ENCODE measurements at places on chromosomes 4 and X.

- DNase-seq: no peak
Measured at GRCh38 chr4:74308215-74308614, at the start of gene EPGN. Gene EPGN, plus strand, starts transcription at chr4:74308470. Its CDS starts 64 bp downstream, at chr4:74308534.

DNA sequence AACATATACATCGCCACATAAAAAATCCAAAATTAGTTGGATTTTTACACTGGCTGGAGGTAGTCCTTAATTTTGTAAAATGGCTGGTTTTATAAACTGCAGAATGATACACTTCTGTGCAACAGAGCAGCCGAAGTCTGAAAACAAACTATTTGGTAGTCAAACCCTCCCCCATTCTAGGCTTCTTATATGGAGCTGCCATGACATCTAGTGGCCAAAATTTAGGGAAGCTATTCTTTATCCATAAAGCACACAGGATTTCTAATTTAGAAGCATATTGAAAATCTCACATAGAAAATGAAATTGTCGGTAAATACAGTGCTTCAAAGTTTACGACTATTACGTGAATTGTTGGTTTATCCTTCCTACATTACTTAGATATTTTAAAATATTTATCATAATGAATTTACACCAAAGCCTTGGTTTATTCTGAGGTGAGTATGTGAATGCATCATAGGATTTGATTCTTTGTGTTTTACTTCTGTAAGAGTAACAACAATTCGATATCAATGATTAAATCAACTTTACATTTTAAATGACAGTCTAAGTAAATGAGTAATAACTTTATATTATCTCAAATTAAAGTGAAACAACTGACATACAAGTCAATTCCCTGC is 113.4 kb upstream of the FAM241A start:
- no peak for DNase-seq

DNA sequence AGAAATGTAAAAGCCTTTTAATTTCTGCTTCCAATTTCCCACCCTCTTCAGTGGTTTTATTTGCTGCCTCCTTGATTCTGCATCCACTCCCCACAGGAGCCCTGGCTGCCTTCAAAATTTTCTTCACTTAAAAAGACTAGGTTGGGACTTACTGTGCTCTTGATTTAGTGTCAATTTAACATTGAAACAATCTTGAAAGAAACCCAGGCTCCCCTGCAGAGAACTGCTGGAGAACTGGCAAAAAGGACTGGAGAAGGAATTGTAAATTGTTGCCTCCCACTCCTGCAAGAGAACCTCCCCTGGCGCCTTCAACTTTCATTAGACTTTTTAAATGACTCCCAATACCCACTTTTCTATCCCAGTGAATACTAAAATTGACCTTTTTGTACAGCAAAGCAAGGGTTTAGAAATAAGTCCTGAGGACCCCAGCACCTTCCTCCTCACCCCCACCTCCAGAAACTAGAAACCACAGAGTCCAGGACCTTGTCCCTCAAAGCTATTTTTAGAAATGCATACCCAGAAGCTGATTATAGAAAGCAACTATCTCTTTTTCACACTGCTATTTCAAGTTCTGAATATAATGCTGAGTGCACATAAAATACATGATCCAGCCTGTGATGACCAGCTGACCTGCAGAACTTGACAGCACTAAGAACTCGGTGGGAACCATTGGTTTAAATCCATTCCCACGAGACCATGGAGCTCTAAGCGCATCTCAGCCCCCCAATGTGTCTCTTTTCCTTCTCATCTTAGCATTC is 155.5 kb downstream of the INPP4B start:
- no peak for DNase-seq

DNA sequence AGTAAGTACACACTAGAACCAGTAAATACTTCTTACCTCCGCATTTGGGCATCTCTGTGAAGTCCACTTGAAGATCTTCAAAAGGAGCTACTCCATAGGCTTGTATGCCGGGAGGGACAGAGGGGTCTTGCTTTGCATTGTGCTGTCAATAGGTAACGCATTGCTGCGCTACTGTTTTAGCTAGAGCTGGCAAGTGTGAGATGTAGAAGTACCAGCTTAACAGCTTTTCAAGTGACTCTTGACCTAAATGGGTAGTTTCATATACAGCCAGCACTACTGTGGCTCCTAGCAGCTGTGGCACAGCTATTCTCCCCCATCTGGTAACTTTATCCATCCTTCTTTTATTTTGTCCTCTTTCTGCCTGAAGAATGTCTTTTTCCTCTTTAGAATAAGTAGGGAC is 205.3 kb upstream of the KLF8 start:
- DNase-seq: no peak

DNA sequence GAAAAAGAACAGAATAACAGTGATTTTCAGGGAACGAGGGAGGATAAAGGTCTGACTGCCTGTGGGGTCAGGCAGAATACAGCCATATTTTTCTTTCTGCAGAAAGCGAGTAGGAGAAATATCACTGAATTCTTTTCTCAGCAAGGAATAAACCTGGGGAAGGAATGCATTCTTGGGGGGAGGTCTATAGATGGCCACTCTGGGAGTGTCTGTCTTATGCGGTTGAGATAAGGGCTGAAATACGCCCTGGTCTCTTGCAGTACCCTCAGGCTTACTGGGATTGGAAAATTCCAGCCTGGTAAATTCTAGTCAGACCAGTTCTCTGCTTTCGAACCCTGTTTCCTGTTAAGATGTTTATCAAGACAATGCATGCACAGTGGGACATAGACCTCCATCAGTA is 26.3 kb downstream of the CNGA1 start:
- no peak for DNase-seq

DNA sequence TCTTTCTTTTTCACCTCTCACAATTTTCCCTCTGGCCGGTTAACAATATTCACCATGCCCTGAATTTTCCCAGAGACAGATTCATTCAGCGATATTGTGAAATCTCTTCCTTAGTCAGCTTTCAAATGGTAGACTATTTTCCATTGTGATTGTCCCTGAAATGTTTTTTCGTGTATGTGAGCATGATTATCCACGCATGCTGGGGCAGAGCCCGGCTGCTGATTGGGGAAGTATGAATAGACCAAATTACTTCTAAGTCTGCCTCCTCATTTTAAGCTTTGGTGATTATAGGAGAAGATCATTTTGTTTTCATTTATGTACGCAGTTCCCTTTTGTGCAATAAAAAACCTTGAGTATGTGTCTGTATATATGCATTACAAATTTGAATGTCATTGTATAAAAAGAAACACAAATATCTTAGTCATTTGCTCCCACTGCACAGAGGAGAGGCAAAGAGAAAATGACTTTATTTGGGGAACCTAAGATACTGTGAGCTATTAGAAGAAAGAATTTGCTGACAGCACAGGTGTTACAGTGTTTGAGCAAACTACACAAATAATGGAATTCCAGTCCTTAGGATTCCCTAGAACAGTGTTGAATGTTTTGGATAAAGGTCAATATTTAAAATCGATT is 11.3 kb downstream of the DTHD1 start:
- DNase-seq: no peak
